Vagina (tissue), 2 donors: ENCODE measurements at places on chromosomes 3 and 15. TPM values are rescaled to one million over a fixed set of nuclear protein-coding genes. Genes with fewer than 3 reads are reported as not detected.

DNA sequence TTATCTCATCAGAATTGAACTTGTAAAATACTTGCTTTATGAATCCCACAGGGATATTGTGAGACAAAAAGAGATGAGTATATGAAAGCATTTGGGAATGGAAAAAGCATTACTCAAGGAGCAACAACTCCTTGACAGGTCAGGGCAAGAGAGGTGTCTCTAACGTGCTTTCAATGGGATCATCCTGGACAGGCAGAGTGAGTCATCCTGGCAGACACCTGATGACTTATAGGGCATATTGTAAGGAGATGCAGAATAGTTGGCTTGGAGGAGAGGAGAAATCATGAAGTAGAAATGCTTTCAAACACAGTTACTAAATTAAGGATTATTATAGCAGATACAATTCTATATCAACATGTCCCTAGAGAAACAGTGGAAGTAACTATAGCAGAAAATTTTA is 71.9 kb upstream of the THSD4 start:
- no peak for DNase-seq

DNA sequence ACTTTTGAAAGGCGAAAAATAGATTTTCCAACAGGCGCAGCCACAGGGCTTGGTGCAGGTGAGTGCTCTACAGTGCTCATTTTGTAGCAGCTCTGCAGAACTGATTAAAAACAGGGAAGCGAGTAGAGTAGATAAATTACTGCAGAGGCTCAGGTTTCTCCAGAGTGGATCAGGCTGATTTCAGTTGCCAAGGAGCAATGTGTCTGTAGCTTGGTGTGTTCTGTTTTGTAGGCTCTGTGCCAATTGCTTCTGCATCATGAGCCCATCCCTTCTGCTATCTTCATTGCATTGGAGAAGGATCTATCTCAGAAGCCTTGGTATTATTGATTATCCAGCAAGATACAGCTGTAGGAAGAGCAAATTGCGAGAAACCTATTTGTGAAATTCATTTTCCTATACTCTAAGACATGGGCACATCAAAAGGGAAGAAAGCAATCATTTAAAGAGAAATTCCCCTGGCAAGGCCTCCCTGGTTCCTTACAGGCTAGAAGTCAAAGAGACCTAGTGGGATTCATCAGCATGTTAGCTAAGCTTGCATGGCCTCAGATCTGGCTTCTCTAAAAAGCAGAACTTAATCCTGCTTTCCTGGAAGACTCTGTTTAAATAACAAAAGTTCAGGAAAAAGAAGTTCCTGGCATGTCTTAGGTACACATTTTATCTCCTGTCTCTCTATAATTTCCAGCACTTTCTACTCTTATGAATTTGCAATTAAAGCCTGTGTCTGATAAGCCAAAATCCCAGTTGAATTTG is 432.4 kb upstream of the ATP10A start:
- DNase-seq, result no peak

DNA sequence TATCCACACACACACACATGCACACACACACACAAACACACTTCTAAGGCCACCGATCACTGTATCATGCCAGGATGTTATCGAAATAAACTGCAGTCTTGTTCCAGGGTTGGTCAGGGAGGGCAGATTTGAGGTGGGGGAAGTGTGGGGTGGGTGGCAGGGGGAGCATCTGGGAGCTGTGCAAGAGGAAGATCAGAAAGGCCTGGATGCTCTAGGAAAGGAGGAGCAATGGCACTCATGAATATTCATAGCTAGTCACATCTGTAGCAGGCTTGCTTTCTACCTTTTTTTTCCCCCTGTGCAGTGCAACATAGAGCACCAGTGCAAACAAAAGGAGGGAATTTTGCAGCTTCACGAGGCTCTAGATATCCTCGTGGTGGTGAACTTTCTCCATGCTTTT is 84.9 kb downstream of the MEIS2 start:
- no peak for DNase-seq

- no peak for DNase-seq
These were observed 7.1 kb downstream of the RAB43 start for GRCh38 chr3:129114455-129114854.

GRCh38 chr15:62726461-62726860 is 316.1 kb upstream of the TPM1 start:
- DNase-seq, result no peak

DNA sequence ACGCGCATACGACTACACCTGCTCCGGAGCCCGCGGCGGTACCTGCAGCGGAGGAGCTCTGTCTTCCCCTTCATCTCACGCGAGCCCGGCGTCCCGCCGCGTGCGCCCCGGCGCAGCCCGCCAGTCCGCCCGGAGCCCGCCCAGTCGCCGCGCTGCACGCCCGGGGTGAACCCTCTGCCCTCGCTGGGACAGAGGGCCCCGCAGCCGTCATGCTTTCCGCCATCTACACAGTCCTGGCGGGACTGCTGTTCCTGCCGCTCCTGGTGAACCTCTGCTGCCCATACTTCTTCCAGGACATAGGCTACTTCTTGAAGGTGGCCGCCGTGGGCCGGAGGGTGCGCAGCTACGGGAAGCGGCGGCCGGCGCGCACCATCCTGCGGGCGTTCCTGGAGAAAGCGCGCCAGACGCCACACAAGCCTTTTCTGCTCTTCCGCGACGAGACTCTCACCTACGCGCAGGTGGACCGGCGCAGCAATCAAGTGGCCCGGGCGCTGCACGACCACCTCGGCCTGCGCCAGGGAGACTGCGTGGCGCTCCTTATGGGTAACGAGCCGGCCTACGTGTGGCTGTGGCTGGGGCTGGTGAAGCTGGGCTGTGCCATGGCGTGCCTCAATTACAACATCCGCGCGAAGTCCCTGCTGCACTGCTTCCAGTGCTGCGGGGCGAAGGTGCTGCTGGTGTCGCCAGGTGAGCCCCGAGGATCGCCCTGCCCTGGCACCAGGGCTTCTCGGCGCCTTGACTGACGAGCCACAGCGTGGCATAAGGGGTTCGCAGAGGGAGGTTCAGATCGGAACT is 420 bp downstream of the SLC27A2 start:
- no peak for DNase-seq

DNA sequence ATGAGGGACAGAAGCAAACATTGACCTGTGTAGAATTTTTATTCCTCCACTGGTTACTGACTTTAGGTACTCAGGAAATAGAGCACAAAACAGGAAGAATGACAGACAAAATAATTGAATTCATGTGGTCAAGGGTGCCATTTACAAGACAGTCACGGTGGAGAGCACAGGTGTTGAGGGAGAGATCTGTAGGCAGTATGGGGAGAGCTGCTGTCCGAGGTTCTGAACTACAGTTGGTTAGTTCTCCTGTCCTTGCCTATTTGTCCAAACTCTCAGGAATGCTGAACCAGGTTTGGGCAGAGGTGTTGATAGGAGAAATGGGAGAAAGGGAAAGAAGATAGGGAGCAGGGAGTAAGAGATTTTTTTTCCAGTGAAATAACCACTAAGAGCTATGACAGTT is 178.5 kb upstream of the ZBTB20 start:
- DNase-seq, result no peak

GRCh38 chr3:55592572-55592971 is 105.5 kb upstream of the WNT5A start:
- no peak for DNase-seq

DNA sequence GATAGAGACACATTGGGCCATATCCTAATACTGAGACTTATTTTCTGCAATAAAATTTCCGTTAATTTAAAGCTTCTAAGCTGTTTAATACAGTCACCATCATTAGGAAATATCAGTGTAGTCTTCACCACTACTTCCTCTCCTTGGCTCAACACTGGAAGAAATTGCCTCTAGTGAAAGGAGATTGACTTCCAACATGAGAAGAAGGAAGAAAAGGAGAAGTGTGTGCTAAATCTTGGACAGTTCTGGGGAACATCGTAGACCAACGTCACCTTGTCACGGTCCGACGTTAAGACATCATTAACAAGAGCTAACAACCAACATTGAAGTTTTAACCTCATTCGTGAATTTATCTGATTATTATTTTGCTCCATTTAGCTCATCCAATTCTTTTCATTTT is 987.0 kb upstream of the CFAP20DC start:
- DNase-seq, result no peak

DNA sequence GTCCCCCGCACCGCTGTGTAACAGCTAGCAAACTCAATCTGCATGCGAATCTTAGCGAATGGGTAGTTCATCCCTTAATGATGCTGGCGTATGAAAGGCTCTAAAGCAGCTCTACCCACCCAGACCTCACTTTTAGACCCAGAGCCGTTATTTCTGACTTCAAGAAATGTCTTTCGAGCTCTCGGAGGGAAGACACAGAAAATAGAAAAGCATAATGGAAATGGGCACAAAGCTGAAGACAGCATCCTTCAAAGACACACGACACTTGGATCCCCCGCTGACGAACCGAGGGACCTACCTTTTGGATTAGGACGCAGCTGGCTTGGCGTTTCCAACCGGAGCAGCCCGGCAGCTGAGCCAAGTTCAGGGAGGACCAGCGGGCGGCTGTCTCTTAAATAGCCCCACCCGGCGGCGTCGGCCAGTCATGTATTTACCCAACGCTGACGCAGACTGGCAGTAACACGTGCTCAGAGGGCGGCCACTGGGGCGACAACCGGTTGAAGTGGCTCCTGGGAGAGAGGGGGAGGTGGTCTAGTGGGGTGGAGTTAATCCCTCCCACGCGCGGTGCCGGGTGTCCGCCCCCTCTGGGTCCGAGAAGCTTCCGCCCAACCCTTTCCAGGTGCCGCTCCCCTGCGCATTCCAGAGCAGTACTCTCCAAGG is 1.5 kb downstream of the CCK start:
- no peak for DNase-seq

- DNase-seq, result no peak
These were observed 6.2 kb downstream of the RGMA start for GRCh38 chr15:93082861-93083260.

DNA sequence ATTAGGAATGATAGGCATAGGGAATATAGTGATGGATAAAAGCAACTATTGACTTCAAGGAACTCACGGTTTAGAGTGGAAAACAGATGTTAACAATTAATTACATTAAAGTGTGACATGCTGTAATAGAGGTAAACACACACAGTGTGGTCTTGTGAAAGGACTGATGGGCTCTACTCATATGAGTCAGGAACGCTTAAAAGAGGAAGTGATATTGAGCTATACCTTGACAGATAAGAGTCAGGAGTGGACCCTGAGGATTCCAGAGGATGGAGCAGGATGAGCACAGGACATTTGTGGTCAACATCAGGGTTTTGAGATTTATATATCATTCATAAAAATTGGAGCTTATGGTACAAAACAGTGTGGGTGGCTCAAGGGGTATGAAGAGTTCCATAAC is 11.0 kb downstream of the EXOG start:
- DNase-seq, result no peak

DNA sequence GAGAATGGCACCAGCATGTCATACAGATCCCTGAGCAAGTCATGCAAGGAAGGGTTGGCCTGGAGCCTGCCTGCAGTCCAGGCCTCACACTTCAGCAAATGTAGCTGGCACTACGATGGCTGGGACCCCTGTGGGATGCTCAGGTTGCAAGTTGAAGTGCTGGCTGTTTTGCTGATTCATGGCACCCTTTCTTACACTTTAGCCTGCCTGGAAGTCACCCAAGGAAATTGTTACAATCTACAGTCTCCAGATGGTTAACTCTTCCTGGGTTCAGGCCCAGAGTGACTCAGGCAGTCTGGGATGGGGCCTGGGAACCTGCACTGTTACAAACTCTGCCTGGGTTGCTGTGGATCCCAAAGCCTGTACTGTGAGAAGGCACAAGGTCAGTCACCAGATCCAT is 91.0 kb upstream of the SLC6A11 start:
- DNase-seq, result no peak

DNA sequence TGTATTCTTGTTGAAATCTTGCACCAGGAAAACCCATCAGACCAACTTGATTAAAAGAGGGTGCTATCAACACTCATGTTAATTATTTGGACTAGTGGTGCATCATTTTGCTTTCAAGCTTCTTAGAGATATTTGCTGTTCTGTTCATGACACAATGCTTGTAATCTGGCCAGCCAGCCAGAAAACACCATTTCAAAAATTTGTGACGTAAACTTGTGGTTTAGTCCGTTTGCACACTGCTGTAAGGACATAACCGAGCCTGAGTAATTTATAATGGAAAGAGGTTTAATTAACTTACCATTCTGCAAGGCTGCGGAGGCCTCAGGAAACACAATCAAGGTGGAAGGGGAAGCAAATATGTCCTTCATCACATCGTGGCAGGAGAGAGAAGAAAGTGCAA is 374.3 kb upstream of the TGFBR2 start:
- peak; percentile 87 for DNase-seq

DNA sequence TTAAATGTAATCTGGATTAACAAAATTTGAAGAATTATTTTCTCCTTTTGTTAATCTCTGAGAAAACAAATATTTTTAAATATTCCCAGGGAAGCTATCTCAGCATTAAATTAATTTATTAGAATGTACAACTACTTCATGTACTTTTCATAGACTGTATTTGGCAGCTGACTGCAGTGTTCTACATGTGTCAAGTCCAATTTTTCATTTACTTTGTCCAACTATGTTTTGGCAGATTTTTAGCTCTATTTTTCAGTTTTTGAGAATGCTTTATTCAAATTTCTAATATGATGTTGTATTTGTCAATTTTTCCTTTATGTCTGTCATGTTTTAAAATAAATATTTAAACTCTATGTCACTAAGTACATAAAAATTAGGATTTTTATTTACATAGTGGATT is 925.1 kb downstream of the OTOL1 start:
- DNase-seq, result no peak

LRTM1 gene
- total RNA-seq, result not detected

KLF15 gene
- total RNA-seq, result 25.3 TPM

AP2M1 gene
- 223 TPM for total RNA-seq

ESYT3 gene
- 2.0 TPM for total RNA-seq

UROC1 gene
- total RNA-seq, result not detected

AP3B2 gene
- 3.7 TPM for total RNA-seq

SI gene
- not detected for total RNA-seq
